ENCODE measurements at places on chromosomes 6 and 20.

DNA sequence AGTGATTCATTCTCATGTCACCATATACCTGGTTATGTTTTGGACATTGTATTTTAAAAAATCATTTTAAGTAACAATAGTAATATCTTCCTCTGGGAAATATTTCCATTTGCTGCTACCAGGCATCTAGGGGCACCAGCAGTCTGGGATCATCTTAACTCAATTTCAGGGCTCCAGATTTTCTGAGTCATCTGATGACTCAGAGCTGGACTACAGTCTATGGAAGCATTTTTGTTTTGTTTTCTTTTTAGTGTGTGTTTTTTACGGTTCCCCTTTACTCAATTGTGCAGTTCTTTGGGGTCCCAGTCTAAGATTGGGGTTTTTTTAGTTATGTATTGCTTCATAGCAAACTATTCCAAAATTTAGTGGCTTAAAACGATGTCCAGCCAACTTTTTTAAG lies 5.7 kb upstream of the FKBP5 start:
- DNase-seq = no peak

DNA sequence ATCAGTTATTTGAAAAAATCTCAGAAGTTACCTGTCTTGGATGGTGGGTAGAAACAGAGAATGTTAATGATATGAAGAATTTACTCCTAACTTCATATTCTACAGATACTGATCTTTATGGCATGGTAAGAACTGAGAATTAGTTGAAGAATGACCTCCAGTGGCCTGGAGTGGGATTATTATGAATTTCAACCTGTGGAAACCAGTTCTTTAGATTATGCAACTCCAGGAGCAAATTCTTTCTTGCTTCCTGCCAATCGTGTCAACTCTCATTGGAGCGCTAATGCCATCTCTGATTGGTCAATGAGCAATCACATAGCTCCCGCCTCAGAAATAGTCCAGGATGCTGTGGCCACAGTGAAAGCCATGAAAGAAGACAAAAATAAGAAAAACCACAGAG lies 40.6 kb downstream of the LYRM2 start:
- DNase-seq = no peak

DNA sequence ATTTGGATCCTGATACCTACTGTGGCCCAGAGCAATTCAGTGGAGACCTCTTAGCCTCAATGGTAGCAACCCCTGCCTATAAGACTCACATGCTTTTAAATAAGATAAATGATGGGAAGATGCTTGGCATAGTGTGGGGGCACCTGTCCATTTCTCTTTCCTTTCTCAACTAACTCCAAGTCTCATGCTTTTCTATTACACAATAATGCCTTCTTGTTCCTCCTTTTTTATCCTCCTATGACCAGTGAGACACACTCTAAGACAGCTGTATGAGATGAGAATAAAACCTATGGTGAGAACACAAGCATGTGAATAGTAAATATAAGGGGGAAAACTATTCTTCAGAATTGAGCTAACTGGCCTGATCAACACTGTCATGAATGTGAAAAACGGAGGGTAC lies 147.0 kb upstream of the STXBP5 start:
- no peak for DNase-seq

DNA sequence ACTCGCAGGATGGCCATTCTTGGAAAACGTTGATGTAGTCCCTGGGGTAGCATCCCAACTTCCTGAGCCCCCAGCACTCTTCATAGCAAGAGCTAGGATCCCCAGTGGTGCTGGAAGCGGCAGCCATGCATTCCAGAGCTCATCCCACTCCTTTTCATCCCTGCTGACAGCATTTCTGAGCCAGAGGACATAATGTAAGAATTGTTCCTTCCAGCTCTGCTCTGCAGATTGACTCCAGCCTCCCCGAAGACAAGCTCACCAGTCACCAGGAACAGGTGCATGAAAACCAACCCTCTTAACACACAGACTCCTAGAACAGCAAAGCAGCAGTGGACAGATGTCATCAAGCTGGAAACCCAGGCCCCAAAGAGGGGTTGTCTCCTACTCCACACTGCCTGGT lies 3.8 kb downstream of the SLC13A3 start:
- DNase-seq = no peak

DNA sequence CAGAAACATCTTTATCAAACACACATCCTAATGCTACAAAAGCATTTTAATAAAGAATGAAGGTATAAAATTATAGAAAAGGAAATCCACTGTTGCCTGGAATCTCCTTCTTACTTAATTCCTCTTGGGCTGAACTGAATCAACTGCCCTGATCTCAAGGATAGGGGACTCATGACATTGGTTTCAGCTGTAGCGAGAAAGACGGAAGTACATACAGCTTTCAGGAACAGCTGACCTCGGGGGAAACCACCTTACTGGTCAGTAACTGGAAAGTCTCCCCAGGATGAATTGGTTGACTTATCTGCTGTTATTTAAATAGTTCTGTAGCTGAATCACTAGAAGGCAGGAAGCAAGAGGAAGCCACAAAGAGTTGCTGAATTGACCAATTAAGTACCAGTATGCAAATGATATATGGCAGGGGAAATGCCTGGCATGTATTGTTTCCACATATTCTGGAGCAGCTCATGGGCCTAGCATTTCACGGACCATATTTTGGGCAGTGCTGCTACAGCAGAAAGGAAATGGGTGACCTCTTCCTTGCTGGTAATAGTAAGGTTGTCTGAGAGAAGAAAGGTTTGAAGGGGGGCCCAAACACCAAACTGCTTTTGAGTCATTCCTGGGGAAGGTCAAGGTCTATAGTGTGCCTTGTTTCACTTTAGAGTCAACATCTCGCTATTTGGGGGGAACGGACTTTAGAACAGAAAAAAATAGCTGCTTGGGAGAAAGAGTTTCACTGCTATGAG lies 43.7 kb upstream of the MAP7 start:
- no peak for DNase-seq

DNA sequence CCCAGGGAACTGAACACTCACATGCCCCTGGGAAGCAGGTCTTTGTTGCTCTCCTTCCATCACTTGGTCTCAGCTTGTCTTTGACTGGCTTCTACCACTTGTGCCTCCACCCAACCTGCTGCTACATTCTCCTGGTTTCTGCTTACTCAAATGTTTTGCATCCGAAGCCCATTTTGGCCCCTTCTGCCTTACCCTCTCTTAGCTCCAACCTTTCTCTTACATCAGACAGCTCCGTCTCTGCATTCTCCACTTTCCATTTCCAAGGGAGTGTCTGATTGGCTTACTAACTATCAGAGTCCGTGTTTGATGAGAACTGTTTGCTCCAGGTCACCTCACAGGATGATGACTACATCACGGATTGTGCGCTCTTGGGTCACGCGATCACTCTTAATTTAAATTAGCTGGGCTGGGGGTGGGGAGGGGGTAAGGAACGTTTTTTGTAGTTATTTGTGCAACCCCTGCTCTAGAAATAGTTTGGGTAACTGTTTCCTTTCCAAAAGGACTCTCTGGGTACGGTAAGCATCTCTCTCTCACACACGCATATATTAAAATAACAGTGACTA lies 844 bp upstream of the ABRACL start:
- peak; percentile 67 for DNase-seq

- no peak for DNase-seq
Measured at GRCh38 chr6:21079468-21080048, 514.0 kb upstream of the SOX4 start.

- DNase-seq = no peak
Measured at GRCh38 chr20:38205001-38205400, 39.9 kb upstream of the TGM2 start.

- DNase-seq = no peak
Measured at GRCh38 chr20:64080813-64081623, 1.1 kb downstream of the OPRL1 start.

GRCh38 chr20:5504061-5504739 lies 187.4 kb upstream of the PROKR2 start:
- DNase-seq = no peak

DNA sequence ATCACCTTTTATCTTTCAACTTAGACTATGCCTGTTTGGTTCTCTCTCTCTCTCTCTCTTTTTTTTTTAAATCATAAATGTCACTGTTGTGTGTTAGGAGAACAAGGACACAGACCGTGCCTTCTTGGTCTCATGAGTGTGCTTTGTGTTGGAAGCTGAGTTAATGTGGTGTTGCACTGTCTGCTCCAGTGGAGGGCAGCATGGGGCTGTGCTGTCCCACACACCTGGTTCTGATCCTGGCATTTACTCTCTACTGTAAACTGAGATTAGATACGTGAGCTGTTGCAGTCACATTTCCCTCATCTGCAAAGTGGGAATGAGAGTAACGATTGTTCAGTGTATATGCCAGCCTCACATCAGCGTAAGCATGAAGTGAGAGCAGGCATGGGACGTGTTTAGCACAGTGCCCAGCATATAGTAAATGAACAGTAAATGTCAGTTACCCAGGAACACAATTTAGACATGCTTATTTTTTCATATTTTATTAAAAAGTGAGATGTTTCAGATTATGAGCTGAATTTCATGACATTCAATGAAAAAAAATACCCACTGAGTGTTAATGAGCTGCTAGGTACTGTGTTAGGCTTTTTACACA lies 161.1 kb downstream of the FARS2 start:
- DNase-seq = no peak

- no peak for DNase-seq
Measured at GRCh38 chr6:155187106-155187505, 76.7 kb upstream of the CLDN20 start.

DNA sequence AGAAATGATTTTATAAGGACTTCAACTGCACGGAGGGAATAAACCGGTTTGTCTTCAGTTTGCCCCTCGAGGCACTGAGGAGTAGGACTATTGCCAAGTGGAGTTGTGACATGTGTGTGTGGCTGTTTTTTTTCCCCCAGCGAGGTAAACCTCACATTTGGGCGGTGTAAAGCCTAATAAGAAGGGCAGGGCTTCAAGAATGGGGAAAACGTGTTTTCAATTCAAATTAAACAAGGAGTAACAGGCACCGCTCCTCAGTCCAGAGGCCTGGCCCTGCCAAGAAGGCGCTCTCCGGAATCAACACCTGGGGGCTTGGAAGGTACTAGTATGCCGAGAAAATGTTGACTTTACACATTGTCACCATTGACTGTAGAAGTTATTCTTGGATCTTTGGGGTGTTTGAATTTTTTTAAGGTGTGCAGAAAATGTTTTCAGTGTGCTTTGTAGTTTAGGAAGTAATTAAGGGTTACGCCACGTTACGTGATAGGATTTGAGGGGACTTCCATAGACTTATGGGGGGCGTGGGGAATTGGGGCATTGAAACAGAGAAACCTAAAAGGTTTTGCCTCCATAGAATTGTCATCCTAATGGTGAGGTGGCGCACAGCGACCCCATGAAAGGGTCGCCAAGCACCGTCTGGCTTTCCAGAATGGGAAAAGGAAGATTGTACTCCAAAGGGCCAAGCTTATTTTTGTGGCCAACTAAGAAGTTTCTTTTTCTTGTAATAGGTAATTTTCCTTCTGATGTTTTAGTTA lies 791 bp downstream of the ADGRG6 start:
- no peak for DNase-seq

DNA sequence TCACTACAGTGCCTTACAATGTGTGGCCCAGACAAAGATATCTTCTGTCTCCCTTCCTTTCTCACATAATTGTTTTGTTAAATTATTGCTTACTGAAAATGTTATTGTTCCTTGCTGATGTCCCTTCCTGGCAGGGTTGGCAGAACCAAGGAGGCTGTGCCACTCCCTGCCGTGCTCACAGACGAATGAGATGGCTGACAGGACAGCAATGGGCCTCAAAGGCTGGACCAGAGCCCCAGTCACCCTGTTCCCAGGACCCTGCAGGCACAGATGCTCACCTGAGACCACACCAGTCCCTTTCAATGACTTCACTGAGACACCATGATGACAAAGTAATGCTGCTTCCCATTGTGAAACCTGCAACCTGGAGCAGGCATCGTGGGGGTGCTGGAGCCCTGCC lies 375.1 kb downstream of the HACE1 start:
- no peak for DNase-seq

DNA sequence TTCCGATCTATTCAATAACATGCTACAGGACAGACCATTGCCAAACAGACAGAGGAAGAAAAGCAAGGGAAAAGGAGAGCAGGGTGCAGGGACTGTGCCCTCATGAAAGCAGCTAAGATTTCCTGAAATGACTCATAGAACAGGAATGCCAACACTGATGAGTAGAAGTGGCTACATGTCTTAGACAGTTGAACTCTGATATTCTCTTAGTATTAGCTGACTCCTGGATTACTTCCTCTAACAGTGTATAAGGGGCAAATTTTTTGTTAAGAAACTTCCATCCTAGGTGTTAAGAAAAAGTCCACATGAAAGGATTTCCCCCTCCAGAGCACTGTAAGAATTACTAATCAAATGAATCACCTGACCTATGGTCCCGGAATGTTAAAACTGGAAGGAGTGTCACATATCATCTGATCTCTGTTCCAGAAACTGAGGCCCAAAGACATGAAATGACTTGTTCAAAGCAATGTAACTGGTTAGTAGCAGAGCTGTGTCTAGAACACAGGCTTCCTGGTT lies 224.9 kb downstream of the IBTK start:
- no peak for DNase-seq

GRCh38 chr20:57213291-57213690 lies 53.1 kb downstream of the BMP7 start:
- DNase-seq = no peak

GRCh38 chr6:166097914-166098522 lies 69.6 kb downstream of the TBXT start:
- DNase-seq = no peak

DNA sequence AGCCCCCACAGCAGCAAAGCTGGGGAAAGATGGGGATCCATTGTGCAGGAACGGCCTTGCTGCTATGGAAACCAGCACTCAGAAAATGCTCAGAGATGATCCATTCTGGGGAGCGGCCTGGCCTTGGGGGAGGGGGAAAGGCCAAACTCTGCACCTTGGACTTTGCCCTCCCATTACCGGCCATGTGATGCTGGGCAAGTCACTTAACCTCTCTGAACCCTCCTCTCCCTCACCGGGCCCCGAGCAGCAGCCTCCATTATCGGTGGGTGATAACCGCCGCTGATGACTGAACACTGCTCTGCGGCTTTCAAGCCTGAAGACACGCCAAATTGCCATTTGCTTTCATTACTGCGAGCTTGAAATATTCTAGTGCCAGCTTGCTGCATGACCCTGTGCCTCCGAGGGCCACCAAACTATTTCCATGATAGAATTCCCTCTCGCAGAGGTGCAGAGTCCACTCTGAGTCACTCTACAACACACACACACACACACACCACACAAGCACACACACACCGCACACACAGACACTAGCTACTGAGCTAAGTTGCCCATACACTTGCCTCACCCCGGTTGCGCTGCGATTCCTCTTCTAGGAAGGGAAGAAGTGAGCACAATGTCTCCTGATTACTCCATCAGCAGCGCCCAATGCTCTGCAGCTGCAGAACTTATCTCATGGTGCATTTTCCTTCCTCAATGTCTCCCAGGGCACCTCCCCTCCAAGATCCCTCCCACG lies 20.6 kb upstream of the SIRPA start:
- DNase-seq = no peak

GRCh38 chr20:19120569-19120968 lies 91.9 kb upstream of the SLC24A3 start:
- no peak for DNase-seq
